ENCODE measurements at places on chromosomes 2 and 18.

DNA sequence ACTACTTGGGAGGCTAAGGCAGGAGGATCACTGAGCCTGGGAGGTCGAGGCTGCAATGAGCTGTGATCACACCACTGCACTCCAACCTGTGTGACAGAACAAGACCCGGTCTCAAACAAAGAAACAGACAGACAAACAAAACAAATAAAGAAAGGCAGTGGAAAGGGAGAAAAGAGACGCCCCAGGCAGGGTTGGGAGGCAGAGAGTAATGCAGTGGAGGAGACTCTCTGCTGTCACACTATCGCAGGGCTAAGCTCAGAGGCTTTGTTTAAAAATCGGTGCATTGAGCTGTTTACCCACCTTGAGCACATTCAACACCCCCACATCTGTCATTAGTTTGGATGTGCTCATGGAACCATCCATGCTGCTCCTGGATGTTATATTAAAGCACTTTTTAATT is 84.2 kb upstream of the RMP24 start:
- no peak for DNase-seq
- no peaks in the 10 kb centered on the region for H3K27me3 ChIP-seq
- no peaks in the 10 kb centered on the region for H3K4me1 ChIP-seq
- no peaks in the 10 kb centered on the region for H3K36me3 ChIP-seq

GRCh38 chr2:42286268-42286946 is 74.6 kb downstream of the COX7A2L start:
- H3K27me3 ChIP-seq = no peaks in the 10 kb centered on the region
- H3K4me3 ChIP-seq = no peak overlapping the region
- no peak for DNase-seq
- H3K4me1 ChIP-seq = no peaks in the 10 kb centered on the region
- H3K27ac ChIP-seq = no peak overlapping the region

DNA sequence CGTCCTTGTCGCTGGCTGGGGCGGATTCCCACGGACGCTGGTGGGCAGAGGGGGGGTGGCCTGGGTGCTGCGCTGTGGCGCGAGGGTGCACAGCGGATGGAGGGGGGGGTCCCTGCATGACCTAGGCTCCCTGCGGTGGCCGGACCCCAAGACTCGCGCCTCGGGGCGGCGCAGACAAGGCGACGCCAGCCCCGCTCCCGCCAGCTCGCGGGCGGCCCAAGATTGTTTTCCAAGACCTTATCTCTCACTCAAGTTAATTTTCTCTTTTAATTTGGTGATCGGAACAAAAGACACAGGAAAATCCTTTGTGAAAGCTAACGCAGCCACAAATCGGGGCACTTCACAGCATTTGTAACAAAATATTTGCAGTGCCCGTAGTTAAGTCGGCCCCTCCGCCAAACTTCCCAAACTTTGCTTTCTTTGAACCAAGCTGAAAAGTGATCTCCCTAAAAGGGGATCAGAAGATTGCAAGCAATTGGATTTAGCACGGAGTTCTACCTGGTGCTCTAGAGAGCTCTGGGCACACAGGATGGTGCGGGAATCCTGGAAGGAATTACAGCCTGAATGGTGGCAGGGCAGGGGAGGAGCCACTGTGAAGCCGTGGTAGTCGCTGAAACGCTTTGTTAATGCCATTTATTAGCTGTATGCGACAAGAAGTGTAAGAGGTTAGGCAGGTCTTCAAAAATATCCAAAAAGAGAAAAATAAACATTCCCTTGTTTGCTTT is 4.8 kb upstream of the ID2 start:
- H3K27ac ChIP-seq = peak overlapping the region; percentile 96
- H3K4me1 ChIP-seq = peaks cover 47% of the 10 kb centered on the region
- peaks cover 4% of the 10 kb centered on the region for H3K27me3 ChIP-seq
- no peaks in the 10 kb centered on the region for H3K36me3 ChIP-seq

DNA sequence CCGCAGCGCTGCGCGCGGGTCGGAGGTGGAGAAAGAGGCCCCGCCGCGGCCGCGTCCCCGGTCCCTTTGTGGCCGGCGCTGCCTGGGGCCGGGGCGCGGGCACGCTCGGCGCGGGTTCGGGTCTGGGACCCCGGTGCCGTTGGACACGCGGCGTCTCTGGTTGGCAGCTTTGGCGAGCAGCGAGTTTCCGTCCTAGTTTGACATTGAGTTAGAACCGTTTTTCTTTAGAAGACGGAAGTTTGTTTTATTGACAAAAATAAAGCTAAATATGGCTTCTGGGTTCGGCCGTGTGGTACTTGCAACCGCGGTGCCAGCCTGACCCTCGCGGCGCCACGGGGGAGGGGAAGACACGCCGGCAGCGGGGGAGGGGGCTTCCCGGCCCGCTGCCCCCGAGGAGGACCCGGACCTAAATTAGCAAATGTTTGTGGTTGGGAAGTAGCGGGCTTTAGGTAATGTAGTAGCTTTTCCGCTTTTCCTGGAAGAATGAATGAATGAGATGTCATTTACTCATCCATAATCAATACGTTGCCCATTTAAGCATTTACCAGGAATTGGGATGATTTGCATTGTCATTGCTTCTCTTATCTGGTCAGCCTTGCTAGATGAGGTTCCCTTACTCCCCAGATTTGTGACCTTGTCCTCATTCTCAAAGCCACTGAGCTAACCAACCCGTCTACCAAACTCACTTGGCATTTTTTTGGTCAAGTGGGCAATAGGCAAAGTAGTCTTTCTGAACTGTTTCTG is 530 bp downstream of the GALNT1 start:
- peak overlapping the region; percentile 72 for H3K4me3 ChIP-seq
- no peak overlapping the region for H3K27ac ChIP-seq
- no peaks in the 10 kb centered on the region for H3K27me3 ChIP-seq
- H3K4me1 ChIP-seq = no peaks in the 10 kb centered on the region
- H3K36me3 ChIP-seq = no peaks in the 10 kb centered on the region
- no peak for DNase-seq

- no peaks in the 10 kb centered on the region for H3K27me3 ChIP-seq
- H3K27ac ChIP-seq = no peak overlapping the region
- no peaks in the 10 kb centered on the region for H3K36me3 ChIP-seq
- H3K4me3 ChIP-seq = no peak overlapping the region
- H3K4me1 ChIP-seq = no peaks in the 10 kb centered on the region
Measured at GRCh38 chr18:66994790-66995189, 390.9 kb upstream of the CDH19 start.

GRCh38 chr18:12306752-12307700 is 1.0 kb upstream of the TUBB6 start:
- peaks cover 19% of the 10 kb centered on the region for H3K4me1 ChIP-seq
- DNase-seq = no peak
- H3K36me3 ChIP-seq = no peaks in the 10 kb centered on the region
- peak overlapping the region; percentile 49 for H3K4me3 ChIP-seq
- H3K27ac ChIP-seq = peak overlapping the region; percentile 82

GRCh38 chr2:150286730-150287362 is 200.6 kb downstream of the RND3 start:
- H3K4me3 ChIP-seq = no peak overlapping the region
- no peaks in the 10 kb centered on the region for H3K27me3 ChIP-seq
- H3K36me3 ChIP-seq = no peaks in the 10 kb centered on the region
- H3K27ac ChIP-seq = no peak overlapping the region
- H3K4me1 ChIP-seq = no peaks in the 10 kb centered on the region

- H3K4me3 ChIP-seq = no peak overlapping the region
- no peaks in the 10 kb centered on the region for H3K4me1 ChIP-seq
Measured at GRCh38 chr2:188176620-188177019, 115.1 kb upstream of the GULP1 start.

- H3K4me3 ChIP-seq = no peak overlapping the region
- no peaks in the 10 kb centered on the region for H3K36me3 ChIP-seq
- DNase-seq = no peak
- no peak overlapping the region for H3K27ac ChIP-seq
- H3K27me3 ChIP-seq = no peaks in the 10 kb centered on the region
Measured at GRCh38 chr2:124713969-124714368, 688.9 kb downstream of the CNTNAP5 start.

- H3K4me3 ChIP-seq = no peak overlapping the region
- H3K4me1 ChIP-seq = no peaks in the 10 kb centered on the region
- DNase-seq = no peak
- no peaks in the 10 kb centered on the region for H3K27me3 ChIP-seq
Measured at GRCh38 chr2:31764169-31764568, 183.4 kb upstream of the SRD5A2 start.

GRCh38 chr2:84435345-84436025 is 23.6 kb downstream of the SUCLG1 start:
- peak; percentile 73 for DNase-seq
- peaks cover 6% of the 10 kb centered on the region for H3K4me1 ChIP-seq
- H3K4me3 ChIP-seq = no peak overlapping the region
- H3K27me3 ChIP-seq = no peaks in the 10 kb centered on the region
- H3K36me3 ChIP-seq = peaks cover 4% of the 10 kb centered on the region
- H3K27ac ChIP-seq = peak overlapping the region; percentile 3

- H3K27me3 ChIP-seq = no peaks in the 10 kb centered on the region
- H3K27ac ChIP-seq = no peak overlapping the region
- no peak for DNase-seq
- H3K36me3 ChIP-seq = no peaks in the 10 kb centered on the region
- no peaks in the 10 kb centered on the region for H3K4me1 ChIP-seq
Measured at GRCh38 chr18:68244786-68245185, 470.1 kb downstream of the TMX3 start.

DNA sequence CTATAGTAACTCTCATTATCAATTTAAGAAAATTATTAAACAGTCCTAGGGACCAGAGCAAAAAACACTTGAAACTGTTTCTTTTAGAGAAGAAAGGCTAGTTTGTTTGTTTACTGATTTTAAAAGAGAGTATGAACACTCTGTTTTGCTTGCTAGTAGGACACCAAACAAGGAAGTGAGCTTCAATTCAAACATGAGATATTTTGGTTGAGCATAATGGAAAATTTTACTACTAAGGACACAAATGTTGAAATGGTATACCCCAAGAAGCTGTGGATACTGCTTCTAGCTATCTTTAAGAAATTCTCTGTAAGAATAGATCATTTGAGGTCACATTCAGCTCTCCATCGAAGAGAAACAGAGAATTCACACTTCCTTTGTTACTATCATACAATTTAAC is 216.3 kb upstream of the SMAD7 start:
- H3K27ac ChIP-seq = no peak overlapping the region
- no peak overlapping the region for H3K4me3 ChIP-seq
- H3K4me1 ChIP-seq = no peaks in the 10 kb centered on the region
- no peaks in the 10 kb centered on the region for H3K27me3 ChIP-seq
- DNase-seq = no peak
- H3K36me3 ChIP-seq = no peaks in the 10 kb centered on the region

DNA sequence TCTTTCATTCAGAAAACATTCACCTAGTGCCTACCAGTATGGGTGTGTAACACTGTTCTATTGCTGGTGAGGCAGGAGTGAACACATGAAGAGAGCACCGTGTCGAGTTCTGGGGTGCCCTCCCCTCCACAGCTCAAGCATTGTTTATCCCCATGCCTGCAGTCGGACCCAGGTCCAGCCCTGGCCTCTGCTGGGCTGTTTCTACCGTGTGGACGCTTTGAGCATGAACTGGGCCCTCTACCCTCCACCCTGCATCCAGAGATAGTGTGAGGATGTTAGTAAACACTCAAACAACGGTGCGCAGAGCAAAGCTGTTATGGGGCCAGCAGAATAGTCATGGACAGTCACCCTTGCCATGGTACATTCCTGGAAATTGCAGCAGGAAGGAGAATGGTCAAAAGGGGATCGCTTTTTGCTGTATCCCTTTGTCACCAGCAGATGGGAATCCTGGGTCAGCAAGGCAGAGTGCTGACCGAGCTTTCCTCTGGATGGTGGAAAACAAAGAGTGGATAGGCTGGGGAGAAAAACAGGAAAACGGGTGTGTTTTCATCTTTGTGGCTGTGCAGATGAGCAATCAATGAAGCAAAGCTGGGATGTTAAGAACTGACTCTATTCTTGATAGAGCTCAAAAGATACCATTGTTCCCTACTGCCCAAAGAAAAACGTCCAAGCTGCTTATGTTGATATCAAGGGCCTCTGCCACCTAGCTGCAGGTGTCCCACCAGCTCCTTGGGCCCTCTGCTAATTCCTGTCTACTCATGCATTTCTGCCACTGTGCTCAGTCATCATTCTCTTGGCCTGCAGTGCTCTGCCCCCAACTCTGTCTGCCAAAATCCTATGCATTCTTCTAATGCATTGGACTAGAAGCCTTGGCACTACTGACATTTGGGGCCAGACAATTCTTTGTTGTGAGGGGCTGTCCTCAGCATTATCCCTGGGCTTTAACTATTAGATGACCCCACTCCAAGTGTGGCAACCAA is 38.7 kb downstream of the REEP1 start:
- peaks cover 30% of the 10 kb centered on the region for H3K4me1 ChIP-seq
- H3K4me3 ChIP-seq = no peak overlapping the region
- peaks cover 3% of the 10 kb centered on the region for H3K36me3 ChIP-seq
- H3K27ac ChIP-seq = no peak overlapping the region
- no peaks in the 10 kb centered on the region for H3K27me3 ChIP-seq

- peaks cover 10% of the 10 kb centered on the region for H3K36me3 ChIP-seq
- H3K27ac ChIP-seq = peak overlapping the region; percentile 64
- no peak for DNase-seq
- no peaks in the 10 kb centered on the region for H3K27me3 ChIP-seq
Measured at GRCh38 chr2:207617011-207617671, 8.1 kb downstream of the METTL21A start.

DNA sequence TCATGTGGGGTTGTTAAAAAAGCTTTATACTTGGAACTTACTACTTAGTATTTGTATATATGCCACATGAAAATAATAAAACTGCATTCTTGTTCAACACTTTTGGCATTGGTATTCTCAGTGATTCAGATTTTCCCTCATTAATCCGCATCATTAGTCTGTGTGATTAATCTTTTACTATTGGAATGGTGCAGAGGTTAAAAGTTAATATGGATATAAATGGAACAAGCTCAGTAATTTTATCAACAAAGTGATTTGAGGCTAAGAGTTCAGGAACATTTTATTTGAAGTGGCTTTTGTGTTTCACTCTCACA is 45.4 kb upstream of the REG3G start:
- H3K36me3 ChIP-seq = no peaks in the 10 kb centered on the region
- H3K27ac ChIP-seq = no peak overlapping the region
- no peak overlapping the region for H3K4me3 ChIP-seq
- no peak for DNase-seq

DNA sequence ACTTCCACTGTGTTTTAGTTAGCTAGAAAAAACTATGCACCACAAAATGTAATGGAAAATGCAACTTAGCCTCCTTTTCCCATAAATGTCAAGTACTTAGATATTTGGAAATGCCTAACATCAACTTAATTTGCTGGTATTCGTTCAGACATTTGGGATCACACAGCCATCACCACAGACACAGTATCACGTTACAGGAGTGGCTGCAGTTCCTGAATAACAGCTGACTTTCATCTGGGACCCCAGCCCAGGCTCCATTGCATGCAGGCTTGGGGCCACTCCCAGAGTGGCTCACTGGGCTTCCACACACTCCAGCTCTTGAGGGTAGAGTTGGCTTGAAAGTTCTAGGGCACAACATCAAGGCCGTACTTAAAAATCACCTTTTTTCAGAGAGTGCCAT is 9.3 kb downstream of the TMEM182 start:
- H3K36me3 ChIP-seq = no peaks in the 10 kb centered on the region
- no peak overlapping the region for H3K27ac ChIP-seq
- no peaks in the 10 kb centered on the region for H3K27me3 ChIP-seq

DNA sequence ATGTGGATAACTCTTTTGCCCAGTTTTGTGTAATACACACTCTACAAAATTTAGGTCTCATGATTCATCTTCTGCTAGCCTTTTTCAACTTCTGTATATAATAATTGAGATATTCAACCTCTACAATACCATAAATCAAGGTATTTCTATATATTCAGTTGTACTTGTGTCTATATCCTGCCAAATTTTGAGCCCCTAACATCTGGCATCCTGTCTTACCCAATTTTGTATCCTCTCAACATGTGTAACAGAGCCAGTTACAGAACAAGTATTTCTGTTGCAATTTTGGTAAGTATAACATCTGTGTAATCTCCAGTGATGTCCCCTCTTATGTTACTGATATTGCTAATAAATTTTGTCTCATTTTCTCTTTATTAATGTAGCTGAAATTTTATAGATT is 145.8 kb downstream of the TRIB2 start:
- no peak for DNase-seq
- no peaks in the 10 kb centered on the region for H3K4me1 ChIP-seq
- no peaks in the 10 kb centered on the region for H3K27me3 ChIP-seq
- H3K36me3 ChIP-seq = no peaks in the 10 kb centered on the region
- no peak overlapping the region for H3K27ac ChIP-seq

Measured in spinal cord (tissue), 10 donors.